ENCODE measurements at places on chromosomes 13 and 19.

GRCh38 chr13:60028021-60028420 is 135.7 kb downstream of the DIAPH3 start:
- no peak for DNase-seq

DNA sequence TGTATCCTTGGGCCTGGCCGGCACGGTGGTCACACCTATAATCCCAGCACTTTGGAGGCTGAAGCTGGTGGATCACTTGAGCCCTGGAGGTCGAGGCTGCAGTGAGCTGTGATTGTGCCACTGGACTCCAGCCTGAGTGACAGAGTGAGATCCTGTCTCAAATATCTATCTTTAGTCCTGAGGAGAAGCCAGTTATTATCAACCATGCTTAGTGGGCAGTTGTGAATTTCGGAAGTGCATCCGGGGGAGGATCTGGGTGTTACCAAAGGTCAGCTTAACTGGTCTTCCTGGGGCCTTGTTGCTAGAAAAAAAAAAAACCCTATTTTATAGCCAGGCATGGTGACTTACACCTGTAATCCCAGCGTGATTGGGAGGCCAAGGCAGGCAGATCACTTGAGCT is 9.6 kb downstream of the DHDH start:
- DNase-seq = no peak

- no peak for DNase-seq
Observed at GRCh38 chr13:71803066-71803465, 63.9 kb downstream of the DACH1 start.

GRCh38 chr19:17739121-17739875 is 12.0 kb upstream of the FCHO1 start:
- peak; percentile 49 for DNase-seq
